ENCODE measurements at places on chromosomes 2 and 18.

- DNase-seq, result no peak
These were observed 265.8 kb upstream of the ID2 start for GRCh38 chr2:8416001-8416571.

GRCh38 chr2:10368491-10369231 is 66.0 kb downstream of the HPCAL1 start:
- no peak for DNase-seq

- DNase-seq, result no peak
These were observed 75.4 kb downstream of the DYSF start for GRCh38 chr2:71528749-71529148.

- no peak for DNase-seq
These were observed 12.7 kb downstream of the OLA1 start for GRCh38 chr2:174235680-174236079.

DNA sequence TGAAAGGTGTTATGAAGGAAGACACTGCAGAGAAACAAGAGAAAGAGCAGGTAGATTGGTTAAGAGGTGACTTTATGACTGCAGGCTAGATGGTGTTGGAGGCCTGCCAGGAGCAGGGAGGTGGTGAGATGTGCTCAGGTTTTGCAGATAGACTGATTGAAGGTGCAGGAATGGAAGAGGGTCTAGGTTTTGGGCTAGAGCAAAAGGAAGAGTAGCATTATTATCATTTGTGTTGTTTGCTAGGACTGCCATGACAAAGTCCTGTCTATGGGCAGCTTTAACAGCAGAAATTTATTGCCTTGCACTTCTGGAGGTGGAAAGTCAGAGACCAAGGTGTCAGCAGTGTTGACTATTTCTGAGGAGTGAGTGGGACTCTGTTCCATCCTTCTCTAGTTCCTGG is 172.9 kb upstream of the SOX11 start:
- no peak for DNase-seq

- no peak for DNase-seq
These were observed 7.4 kb upstream of the B3GNT7 start for GRCh38 chr2:231387904-231388724.

All from T-helper 1 cell (primary cell).